ENCODE measurements at places on chromosomes 16 and 17.

- no peak for DNase-seq
Measured at GRCh38 chr16:8623634-8624033, 2.1 kb downstream of the METTL22 start.

DNA sequence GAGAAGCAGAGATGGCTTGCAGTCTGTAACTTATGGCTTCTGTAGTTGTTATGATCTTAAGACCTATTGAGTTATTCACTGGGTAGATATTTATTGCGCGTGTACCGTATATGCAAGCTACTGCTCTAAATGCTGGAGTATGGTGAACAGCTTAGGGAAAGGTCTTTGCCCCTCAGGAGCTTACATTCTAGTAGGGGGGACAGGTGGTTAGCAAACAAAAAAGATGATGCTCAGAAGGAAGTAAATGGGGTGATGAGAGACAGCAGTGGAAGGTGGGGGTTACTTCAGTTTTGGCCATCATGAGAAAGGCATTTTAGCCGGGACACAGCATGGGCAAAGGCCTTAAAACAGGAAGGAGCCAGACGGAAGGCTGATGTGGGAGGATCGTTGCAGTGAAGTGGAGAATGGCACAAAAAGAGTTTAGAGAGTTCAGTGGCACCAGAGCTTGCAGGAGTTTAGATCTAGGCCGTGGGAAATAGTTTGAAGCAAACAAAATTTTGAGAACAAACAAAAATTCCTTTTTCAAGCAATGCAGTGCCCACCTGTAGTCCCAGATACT lies 2.1 kb downstream of the ARMC7 start:
- DNase-seq = no peak

DNA sequence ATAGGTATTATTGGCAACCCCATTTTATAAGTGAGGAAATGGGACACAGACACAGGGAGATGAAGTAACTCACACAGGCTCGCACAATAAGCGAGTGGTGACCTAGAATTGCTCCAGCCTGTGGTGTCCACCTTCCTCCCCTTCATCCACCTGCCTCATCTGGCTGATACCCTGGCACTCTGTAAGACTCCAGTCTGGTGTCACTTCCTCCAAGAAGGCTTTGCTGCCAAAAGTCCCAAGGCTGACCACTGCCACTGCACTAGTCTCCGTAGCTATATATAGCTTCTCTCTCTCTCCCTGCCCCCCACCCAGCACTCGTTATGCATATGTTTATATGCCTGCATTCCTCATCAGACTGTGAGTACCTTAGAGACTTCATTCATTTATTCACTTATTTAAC lies 66.1 kb upstream of the SREBF1 start:
- DNase-seq = no peak

- no peak for DNase-seq
Measured at GRCh38 chr16:70695331-70696070, 9.6 kb upstream of the MTSS2 start.

DNA sequence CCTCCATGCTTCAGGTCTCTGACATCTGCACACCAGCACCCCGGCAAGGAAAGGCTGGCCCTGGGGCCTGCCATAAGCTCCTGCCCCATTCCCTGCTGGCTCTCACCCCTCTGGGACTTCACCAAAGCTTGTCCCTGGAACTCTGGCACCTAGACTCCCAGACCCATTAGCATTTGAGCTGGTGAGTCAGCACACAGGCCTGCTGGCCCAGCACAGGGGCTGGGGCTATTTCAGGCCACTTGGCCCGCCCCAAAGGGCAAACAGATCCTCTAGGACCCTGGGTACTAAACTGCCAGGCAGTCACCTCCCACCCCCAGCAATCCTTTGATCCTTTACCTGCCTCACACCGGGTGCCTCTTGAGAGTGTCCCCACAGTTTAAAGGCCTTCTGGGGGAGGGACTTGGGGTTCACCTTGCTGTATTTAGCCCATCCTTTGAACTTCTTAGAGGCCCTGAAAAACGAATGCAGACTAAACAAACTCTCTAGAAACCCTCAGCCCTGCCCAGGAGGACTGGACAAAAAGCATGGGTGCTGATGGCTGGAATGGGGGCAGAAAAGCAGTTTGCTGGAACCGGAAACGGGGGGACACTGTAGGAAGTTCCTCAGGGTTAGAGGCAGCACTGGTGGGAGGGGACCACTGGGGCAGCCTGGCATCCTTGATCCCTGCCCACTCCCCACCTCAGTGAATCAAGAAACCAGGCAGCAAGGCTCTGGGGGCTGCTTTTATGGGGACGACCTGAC lies 3.2 kb upstream of the SAMD14 start:
- DNase-seq = no peak

DNA sequence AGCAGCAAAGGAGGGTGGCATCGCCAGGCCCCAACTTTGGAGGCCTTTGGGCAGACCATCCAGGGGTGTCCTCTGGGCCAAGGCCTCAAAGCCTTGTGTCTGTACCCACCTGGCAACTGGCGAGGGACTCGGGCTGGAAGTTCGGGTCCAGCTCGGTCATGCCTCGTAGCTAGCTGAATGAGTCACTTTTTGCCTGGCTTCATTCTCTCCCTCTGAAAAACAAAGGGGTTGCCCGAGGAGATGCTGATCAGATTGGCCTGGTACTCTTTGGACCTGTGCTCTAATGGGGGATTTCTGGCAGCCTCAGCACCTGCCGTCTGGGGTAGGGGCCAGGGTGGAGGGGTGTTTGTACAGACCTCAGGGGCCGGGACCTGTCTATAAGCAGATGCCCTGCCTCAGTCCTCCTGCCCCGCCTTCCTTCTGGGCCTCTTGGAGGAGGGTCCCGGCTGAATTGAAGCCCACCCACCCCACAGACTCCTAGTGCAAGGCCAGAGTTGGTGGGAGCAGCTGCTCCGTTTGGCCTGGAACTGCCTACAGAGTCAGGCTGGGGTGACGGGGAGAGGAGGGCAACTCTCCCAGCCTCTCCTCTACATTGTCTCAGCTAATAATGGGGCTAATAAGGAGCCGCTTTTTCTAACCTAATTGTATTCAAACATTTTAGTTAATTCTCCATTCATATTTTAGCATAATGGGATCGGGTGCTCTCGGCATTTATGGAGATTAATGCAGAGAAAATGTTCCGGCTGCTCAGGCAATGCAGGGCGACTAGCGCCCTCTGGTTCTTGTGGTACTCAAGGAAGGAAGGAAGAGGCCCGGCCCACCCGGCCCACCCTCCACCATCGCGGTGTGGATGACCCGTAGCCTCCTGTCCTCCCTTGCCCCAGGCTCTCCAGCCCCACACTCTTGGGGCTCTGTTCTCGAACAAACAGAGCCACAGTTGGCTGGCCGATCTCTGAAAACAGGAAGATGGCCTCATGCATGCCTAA lies 21.4 kb upstream of the ABCC3 start:
- no peak for DNase-seq

- no peak for DNase-seq
Measured at GRCh38 chr17:80640366-80641084, 95.9 kb downstream of the RPTOR start.

- DNase-seq = no peak
Measured at GRCh38 chr17:45380991-45381390, 51.7 kb downstream of the ARHGAP27 start.
